ENCODE measurements at places on chromosomes 16 and 17.
A peak's percentile ranks its signal among the peaks of the same experiment; 100 is the strongest.

GRCh38 chr16:19400711-19401110 is 17.0 kb upstream of the TMC5 start:
- no peak for DNase-seq

DNA sequence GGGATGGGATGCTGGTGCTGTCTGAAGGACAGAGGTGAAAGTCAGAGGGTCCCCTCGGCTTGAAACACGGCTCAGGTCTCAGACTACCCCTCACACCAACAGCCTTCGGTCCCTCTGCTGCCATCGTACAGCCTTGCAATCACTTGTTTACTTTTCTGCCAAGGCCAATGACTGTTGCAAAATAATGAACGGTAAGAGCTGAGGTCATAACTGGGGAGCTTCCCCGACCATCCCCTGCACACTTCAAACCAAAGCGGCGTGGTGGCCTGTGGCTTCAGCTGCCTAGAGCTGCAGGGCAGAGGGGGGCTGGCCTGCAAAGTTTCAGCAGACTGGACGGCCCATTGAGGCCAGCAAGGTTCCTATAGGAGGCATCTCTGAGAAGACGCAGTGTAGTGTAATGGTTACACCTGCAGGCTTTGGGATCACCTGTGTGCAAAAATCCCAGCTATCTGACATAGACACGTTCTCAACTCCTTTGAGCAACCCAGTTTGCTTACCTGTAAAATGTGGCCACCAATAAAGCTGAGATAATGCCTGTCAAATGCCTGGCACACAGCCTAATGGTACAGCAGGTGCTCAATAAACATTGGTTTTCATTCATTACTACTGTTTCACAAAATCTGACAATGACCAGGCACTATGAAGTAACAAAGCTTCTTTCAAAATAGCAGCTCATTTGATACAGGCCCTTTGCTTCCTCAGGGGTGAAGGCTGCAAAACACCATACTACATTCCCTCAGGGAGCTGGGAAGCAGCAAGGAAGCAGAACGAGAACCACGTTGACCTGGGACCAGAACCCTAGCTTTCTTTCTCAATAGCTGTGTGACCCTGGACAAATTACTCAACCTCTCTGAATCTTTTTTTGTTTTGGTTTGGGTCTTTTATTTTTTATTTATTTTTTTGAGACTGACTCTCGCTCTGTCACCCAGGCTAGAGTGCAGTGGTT is 5.0 kb downstream of the PAM16 start:
- no peak for DNase-seq

DNA sequence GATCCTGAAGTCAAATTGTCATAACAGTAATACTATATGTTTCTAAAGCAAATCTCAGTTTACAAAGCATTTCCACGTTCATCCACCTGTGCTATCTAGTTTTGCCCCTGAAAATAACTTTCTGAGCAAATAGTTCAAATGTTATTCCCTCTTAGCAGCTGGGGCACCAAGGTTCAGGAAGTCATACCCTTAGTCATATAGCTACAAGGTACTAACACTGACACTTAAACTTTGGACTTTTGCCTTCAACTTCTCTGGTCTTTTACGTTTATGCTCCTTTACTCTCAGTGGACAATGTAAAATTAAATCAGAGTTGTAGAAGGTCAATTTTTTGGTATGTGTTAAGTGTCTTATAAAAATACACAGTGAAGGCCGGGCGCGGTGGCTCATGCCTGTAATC is 33.0 kb downstream of the COX11 start:
- no peak for DNase-seq

DNA sequence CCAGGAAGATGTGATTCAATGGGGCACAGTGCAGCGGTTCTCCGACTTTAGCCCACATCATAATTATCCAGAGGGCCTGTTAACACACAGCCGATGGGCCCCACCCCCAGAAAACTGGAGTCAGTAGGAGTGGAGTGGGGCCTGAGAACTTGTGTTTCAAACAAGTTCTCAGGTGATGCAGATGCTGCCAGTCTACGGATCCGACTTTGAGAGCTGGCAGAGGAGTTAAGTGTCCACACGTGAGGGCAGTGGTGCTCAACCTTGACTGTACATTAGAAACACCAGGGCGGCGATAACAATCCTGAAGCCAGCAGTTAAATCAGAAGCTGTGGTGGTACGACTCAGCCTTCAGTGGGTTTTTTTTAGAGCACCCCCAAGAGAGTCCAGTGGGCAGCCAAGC is 75.0 kb downstream of the GPRC5B start:
- no peak for DNase-seq

DNA sequence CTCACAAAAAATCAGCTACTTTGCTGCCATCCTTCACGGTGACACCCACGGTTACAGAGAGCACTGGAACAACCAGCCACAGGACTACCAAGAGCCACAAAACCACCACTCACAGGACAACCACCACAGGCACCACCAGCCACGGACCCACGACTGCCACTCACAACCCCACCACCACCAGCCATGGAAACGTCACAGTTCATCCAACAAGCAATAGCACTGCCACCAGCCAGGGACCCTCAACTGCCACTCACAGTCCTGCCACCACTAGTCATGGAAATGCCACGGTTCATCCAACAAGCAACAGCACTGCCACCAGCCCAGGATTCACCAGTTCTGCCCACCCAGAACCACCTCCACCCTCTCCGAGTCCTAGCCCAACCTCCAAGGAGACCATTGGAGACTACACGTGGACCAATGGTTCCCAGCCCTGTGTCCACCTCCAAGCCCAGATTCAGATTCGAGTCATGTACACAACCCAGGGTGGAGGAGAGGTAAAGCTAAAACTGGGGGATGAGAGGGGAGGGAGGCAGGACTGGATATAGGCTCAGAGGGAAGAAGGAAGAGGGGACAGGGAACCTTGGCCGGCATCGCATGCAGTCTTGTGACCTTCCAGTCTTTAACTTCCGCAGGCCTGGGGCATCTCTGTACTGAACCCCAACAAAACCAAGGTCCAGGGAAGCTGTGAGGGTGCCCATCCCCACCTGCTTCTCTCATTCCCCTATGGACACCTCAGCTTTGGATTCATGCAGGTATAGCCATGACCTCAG is 581 bp downstream of the CD68 start:
- DNase-seq: no peak

DNA sequence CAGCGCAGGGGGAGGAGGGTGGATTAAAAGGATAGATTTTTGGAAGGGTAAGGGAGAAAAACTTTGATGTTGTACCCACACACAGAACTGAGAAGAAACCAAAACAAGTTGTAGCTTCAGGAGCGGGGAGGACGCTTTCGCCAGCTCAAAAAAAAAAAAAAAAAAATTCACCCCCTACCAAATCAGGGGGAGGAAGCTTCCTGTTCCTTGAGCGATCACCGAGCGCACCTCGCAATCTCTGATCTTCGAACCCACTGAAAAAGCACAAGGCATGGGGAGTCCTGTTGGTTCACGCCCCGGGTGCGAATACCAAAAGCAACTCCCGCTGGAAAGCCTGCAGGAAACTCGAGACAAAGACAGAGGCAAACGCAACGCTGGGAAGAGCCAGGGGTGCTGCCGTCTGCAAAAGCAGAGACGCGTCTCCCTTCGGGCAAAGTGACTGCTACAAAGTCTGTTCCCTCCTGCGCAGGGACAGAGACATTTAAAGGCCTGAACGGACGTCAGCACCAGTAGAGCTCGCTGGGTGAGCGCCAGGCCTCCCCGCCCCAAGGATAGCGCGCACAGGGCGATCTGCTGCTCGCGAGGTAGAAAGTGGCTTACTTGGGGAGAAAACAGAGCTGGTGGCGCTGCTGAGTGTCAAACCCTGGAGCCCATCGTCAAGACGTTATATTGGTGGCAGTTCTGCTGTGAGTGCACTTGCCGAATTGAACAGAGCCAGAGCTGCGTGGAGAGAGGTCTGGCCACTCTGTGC is 190.4 kb downstream of the USP22 start:
- DNase-seq: no peak

DNA sequence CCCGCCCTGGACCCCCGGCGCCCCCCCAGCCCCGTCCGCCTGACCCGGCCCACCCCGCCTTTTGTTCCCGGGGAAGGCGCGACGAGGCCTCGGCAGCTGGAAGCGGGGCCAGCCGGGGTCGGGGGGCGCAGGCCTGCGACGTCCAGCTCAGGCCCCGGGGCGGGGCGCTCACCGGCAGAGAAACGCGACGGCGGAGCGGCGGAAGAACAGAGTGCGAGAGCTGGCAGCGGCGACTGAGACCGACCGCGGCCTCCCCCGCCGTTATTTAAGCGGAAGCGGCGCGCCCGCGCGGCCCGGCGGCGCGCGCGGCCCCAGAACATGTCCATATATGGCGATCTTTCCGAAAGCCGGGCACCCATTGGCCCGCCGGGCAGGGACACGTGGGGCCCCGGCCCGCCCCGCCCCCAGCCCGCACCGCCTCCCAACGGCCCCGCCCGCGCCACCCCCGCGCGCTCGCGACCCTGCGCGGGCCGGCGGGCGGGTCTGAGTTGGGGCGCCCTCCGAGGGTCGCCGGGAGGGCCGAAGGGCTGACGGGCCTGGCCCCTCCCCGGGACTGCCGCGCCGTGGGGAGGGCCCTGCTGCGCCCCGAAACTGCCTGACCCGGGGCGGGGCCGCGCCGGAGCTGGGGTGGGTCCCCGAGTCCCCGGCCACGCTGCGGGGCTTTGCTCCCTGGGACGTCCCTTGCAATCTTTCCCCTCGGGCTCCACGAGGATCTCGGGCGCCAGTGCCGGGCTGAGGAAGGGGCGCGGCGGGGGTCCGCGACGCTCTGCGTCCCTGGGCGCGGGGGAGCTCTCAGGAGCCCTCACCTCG is at the start of gene ACTG1:
Gene ACTG1, minus strand, starts transcription at position 238 of the 810 bp plus-strand sequence. CDS start 445 bp downstream, outside the sequence.
- DNase-seq: peak; percentile 83

DNA sequence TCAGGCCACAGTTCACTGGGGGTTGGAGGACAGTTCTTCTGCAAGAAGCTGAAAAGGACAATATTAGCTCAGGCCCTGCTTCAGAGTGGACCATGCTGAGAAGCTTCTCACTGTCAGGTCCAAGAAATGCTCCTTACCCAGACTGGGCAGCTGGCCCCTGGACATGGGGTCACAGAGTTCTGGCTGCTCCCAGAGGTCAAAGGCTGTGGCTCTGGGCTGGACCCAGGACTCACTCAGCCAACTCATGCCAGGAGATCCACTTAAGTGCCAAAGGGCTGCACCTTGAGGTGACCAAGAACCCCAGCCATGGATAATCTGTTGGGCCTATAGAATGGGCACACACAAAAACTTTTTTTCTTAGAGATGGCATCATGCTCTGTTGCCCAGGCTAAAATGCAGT is 4.0 kb downstream of the CES2 start:
- DNase-seq: no peak

DNA sequence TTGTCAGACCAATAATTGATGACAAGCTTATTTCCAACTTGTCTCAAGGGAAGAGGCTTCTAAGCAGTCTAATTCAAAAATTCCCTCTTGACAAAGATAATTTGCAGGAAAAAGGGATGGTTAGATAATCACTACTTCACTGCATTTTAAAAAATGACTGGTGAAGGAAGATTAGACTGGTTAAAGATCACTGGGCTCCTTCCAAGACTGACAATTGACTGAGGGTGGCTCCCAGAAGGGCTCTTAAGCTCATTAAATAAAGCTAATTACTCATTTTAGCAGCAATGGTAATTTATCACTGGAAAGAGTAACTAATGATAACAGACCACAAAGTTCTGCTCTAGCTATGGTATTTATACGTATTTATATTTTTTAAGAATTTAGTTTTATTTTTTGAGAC is 4.4 kb upstream of the HEATR3 start:
- no peak for DNase-seq

DNA sequence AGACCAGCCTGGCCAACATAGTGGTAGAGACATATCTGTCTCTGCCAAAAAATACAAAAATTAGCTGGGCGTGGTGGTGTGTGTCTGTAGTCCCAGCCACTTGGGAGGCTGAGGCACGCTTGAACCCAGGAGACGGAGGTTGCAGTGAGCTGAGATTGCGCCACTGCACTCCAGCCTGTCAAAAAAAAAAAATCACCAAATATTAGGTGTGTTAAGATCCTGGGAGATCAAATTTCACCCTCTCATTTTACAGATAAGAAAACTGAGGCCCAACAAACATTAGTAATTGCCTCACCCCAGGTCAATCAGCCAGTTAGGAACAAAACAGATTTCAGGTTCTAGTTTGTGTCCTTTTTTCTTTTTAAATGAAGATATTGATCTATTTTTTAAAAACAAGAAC is 116.7 kb downstream of the MSI2 start:
- no peak for DNase-seq

- no peak for DNase-seq
Observed at GRCh38 chr17:67685351-67685750, 32.4 kb upstream of the NOL11 start.

GRCh38 chr17:71959154-71959553 is 161.7 kb upstream of the SOX9 start:
- no peak for DNase-seq

GRCh38 chr16:24520983-24521382 is 18.4 kb upstream of the RBBP6 start:
- no peak for DNase-seq

DNA sequence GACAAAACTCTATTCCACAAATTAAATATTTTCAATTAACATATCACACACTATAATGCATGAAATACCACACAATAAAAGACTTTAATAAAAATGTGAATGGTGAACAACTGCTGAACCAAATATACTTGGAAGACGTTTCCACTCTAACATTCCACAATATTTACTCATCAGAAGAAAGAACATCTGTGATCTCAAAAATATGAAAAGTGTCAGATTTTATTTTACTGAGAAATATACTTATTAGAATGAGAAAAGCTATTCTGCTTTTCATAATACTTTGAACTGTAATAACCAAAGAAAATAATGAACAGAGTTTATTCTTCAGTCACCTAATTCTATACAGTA is 181.8 kb upstream of the AXIN2 start:
- no peak for DNase-seq

DNA sequence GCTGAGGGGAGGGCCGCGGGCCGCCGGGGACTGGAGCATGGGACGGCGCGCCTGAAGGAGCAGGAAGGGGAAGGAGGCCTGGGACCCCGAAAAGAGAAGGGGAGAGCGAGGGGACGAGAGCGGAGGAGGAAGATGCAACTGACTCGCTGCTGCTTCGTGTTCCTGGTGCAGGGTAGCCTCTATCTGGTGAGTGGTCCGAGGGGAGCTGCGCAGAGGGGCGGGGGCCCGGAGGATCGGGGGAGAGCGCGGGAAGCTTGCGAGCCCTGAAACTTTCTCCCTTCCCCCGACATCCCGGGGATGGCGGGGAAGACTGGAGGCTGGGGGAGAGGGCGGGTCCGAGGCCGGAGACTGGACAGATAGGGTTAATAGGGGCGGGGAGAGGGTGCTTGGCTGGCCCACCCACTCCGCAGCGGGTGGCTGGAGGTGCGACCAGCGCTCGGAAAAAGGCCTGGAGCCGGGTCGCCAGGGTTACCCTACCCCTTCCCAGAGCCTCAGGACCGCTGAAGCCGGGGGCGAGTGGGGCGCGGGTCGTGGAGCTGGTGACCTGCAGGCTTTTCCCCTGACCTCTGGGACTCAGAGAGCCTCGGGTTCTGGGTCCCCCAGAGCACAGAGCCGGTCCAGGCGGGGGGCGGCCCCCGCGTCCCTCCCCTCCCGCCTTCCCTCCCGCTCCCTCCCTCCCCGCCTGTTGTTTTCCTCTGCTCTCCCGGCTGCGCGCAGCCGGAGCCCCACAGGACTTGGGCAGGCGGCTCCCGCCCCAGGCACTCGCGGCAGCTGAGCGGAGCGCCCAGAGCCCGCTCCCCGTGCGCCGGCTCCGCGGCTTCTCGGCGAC is 631 bp downstream of the NXPH3 start:
- no peak for DNase-seq

- DNase-seq: no peak
Observed at GRCh38 chr16:81175325-81175891, 63.1 kb upstream of the BCO1 start.

- DNase-seq: no peak
Observed at GRCh38 chr16:4323845-4324488, 8.1 kb downstream of the GLIS2 start.

GRCh38 chr17:30426292-30426691 is 47.6 kb downstream of the CPD start:
- DNase-seq: no peak

- no peak for DNase-seq
Observed at GRCh38 chr16:87229230-87230188, 87.7 kb downstream of the C16orf95 start.

Data from activated T-cell treated with anti-CD3 and anti-CD28 coated beads for 4 hours (primary cell).